HFFc6 (cell line): ENCODE measurements at places on chromosomes 1 and 21. TPM values are rescaled to one million over a fixed set of nuclear protein-coding genes. Genes with fewer than 3 reads are reported as not detected.
A peak's percentile ranks its signal among the peaks of the same experiment; 100 is the strongest.

GRCh38 chr1:150619576-150620509, 9.6 kb downstream of the ENSA start:
- DNase-seq: peak; percentile 88

- DNase-seq: no peak
Observed at GRCh38 chr21:32137266-32137665, 141.6 kb downstream of the MIS18A start.

GRCh38 chr1:157357111-157357510, 195.2 kb downstream of the FCRL5 start:
- DNase-seq: no peak

DNA sequence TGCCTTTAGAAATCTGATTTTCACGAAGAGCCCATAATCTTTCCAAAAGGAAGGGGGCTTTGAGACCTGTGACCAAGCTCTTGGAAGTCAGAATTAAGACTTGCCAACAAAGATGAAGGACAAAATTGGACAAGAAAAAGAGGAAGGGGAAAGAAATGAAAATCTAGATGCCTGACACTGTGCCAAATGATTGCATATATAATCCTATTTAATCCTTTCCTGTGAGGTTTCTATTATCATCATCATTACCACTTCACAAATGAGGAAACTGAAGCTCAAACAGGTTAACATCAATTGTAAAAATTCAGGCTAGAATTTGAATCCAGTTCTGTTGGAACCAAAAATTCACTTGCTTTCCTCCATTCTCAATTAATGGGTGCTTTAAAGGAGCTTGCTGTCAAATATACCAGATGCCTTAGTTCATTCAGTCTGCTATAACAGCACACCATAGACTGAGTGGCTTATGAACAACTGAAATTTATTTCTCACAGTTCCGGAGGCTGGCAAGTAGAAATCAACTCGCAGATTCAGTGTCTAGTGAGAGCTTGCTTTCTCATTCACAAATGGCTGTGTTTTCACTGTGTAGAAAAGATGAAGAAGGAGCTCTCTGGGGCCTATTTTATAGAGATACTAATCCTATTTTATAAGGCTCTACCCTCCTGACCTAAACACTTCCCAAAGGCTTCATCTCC, 197.5 kb upstream of the ST6GALNAC5 start:
- DNase-seq: no peak

GRCh38 chr1:152047413-152047729, 10.6 kb upstream of the S100A11 start:
- DNase-seq: no peak

DNA sequence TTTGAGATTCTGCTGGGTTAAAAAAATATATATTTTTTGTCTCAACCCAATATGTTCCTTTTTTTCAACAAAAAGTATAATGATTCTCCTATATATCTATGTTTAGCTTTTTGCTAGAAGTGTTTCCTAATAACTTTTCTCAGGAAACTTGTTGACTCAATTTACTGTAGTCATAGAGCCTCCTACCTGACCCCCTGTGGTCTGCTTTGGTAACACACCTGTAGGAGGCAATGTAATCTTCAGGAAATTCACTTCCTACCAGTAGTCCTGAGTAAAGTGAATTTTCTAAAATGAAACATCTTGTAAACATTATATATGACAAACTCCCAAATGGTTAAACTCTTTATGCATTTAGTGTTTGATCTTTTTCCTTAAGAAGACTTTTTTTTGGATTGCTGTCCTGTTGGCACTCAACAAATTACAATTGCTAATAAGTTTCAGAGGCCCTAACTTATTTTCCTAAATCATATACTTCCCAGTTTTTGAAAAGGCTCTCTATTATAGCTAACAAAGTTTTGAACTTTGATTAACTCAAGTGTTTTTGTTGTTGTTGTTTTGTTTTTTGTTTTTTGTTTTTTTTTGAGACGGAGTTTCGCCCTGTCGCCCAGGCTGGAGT, 118.3 kb downstream of the OLFML2B start:
- peak; percentile 7 for DNase-seq

The MNDA gene
- total RNA-seq: not detected in 3 replicates

The COQ8A gene
- 5.2 to 6.6 TPM (median 6.0 TPM) in 3 replicates for total RNA-seq
